NCI-H1694 treated with DMSO at 0.1 percent for 48 hours (cell line): ENCODE measurements at places on chromosomes 5 and 9.
A peak's percentile ranks its signal among the peaks of the same experiment; 100 is the strongest.

DNA sequence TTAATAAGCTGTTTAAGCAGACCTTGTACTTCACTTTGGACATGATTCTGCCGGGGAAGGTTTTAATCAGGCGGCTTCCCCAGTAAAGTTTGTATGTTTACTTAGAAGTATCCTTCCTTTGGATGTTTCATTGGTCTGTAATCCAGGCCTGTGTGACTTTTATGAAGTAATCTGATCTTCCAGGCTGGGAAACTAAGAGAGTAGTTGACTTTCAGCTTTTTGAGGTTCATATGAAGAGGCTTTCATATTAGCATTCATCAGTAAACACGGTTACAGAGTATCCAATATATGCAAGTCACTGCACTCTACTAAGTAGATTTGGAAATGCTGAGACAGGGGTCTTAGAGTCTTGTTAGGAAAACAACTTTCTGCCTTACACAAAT lies 1.1 kb downstream of the DNAJC21 start:
- DNase-seq: no peak

DNA sequence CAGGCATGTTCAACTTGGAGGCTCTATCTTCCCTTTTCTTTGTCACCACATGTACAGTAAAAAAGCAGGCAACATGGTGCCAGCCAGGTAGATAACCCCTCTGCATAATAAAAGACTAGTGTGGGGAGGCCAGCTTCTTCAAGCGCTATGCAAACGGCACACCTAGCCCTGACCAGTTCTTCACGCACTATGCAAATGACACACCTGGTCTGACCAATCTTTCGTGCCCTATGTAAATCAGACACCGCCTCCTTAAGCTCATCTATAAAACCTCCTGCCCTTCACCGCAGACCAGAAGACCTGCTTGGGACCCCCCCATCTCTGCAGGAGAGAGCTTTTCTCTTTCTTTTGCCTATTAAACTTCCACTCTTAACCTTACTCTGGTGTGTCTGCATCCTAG lies 28.1 kb upstream of the UGCG start:
- no peak for DNase-seq

DNA sequence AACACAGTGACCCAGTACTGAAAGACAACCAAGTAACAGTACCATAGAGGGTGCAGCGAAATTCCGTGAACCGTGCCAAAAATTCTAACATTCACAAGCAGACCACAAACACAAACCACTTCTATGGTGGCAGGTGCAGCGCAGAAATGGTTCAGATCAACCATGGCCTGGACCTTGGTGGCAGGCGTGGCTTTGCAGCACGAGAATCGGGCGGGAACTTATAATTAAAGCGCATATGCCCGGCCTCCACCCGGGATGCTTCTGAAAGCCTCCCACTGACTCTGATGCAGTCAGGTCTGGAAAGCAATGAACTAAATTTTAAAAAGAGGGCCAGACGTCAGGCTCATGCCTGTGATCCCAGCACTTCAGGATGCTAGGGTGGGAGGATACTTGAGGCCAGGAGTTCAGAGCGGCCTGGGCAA lies 68.0 kb upstream of the TBC1D9B start:
- no peak for DNase-seq

DNA sequence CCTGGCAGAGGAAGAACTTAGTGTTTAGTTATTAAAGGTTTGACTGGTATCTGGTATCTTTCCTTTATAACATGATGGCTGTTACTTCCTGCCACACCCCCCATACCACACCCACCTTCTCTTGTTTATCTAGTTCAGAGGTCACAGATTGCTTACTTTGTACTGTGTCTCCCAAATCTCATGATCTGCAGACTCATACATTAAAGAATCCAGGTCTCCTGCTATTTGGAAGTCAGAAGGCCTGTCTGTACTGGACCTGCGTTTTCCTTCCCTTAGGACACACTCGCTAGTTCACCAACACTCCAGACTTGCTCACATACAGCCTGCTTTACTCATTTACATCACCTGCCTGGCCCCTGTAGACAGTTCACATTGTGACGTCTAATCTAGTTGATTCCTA lies 39.3 kb downstream of the NUDT12 start:
- no peak for DNase-seq

DNA sequence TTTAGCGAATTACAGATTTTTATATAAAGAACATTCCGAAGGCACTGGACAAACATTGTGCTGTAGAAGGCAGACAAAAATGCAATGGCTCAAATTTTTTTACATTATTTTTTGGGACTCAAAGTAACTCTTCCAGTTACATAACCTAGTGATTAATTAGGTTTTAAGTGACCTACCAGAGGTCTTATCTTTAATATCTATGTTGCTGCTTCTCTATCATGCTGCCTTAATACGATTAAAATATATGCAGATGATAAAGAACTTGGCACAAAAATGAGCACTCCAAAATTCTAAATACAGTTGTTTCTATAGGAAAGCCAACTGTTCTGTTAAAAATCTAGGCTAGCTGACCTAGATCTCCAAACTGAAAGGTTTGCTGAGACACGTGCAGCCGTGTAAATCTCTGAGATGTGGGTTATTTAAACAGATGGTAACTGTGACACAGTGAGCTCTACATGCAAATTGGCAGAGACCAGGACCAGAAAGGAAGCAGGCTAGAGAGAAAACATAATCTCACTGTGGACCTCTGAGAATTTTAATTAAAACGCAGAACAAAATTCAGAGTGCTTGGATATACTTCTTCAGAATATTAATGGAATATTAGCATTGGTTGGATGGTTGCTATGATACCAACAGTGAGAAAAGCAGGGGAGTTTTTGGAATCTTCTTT lies 56.2 kb downstream of the CAMK4 start:
- DNase-seq: peak; percentile 80

DNA sequence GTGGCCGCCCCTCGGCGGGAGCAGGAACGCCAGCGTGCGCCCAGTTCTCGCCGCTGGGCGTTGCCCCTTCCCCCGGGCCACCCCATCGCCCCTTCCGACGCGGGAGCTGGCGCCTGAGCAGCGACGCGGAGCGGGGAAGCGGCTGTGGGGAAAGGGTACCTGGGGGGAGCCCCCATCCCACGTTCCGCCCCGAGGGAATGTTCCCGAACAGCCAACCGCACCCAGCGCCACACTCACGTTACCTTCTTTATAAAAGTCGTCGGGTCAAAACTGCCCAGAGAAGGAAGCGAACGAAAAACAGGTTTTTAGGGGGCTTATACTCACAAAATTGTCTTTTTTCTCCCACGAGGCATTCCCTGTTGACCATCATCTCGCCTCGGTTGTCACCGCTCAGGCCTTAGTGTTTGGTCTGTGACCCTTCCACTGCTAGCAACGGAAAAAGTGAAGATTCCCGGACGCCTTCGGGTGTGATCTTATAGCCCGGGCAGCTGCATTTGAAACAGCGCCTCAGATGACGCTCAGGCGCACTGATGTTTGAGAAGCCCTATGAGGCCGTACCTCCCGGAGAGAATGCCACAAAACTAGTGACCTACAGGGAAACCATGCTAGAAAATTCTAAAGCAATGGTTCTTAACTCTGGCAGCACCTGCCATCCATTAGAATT lies 475 bp upstream of the GOLM1 start:
- DNase-seq: no peak

DNA sequence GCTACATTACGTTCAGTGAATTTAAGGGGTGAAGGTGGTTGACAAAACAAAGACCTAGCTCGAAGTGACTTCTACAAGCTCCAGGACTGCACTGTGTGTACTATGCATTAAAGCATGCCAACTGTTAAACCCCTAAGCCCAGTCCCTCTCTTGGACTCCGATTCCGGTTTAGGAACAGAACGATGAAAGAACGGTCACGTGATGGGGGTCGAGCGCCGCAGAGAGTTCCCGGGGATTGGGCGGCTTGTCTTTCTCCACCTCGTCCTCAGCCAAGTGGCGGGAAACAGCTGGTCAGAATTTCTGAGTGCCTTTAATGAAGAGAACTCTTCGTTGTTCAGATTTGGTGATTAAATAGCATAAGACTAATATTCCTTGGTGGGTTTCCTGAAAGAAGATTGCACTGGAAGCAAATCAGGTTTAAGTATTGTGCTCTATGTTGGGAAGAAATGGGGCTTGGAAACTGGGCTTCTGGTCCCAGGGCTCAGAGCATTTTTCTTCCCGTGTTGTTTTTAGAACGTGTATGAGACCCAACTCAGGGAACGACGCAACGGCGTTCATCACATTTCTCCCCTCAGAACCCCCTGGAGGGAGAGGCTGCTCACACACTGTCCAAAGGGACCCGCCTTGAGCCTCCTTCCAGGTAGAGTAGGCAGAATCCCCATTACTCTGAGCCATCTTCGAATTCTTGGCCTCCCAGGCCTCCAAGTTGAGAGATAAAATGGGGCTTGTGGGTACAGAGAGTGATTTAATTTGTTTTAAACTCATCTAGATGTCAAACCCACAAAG lies 25.3 kb downstream of the IRX2 start:
- no peak for DNase-seq

GRCh38 chr5:177530638-177531037 lies 13.9 kb upstream of the DDX41 start:
- no peak for DNase-seq

GRCh38 chr9:126395439-126396212 lies 69.0 kb downstream of the MVB12B start:
- DNase-seq: no peak

DNA sequence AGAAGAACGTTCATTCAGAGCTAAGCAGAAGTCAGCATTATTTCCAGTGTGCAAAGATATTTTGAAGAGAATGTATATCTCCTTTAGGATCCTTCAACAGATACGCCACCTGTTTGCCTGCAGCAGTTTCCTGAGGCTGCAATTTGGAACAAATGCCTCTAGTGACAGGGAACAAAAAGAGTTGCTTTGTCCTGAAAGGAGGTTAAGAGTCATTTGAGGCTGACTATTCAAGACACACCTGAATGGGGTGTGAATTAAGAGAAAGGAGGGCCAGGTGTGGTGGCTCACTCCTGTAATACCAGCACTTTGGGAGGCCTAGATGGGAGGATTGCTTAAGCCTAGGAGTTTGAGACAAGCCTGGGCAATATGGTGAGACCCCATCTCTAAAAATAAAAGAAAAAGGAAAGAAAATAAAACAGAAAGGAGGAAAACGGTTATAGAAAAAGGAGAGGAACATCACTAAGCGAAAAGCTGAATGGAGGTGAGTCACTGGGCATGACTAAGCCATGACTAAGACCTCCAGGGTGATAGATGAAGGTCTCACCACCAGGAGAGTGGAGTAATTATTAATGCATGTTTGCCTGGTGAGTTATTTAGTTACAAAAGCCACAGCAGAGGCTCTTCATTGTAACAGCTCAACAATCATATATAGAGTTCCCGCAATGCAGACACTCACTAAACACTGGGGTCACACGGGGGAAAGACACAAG lies 255.2 kb upstream of the TNC start:
- DNase-seq: no peak

GRCh38 chr5:10635867-10636350 lies 72.0 kb downstream of the ANKRD33B start:
- no peak for DNase-seq

GRCh38 chr5:72378639-72379289 lies 58.6 kb downstream of the PTCD2 start:
- peak; percentile 30 for DNase-seq

- DNase-seq: no peak
Observed at GRCh38 chr5:5192681-5193080, 52.6 kb downstream of the ADAMTS16 start.

GRCh38 chr9:95574176-95574575 lies 57.4 kb upstream of the PTCH1 start:
- peak; percentile 2 for DNase-seq

DNA sequence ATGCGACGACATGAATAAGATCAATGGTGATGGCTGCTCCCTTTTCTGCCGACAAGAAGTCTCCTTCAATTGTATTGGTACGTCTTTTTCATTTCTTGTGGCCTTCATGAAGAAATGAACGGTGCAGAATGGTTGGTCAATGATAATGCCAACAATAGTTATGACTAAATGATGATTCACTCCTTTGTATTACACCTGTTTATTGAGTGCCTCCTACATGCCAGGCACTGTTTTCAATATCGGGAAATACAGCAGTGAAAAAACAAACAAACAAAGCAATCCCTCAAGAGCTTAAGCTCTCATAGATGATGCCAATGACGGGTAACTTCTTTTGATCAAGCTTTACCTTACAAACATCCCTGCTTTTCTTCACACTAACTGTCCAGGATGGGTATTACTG lies 117.7 kb downstream of the PAPPA start:
- no peak for DNase-seq

GRCh38 chr9:131732636-131733289 lies 7.1 kb downstream of the RAPGEF1 start:
- no peak for DNase-seq

- no peak for DNase-seq
Observed at GRCh38 chr5:63805151-63805550, 157.1 kb downstream of the HTR1A start.

DNA sequence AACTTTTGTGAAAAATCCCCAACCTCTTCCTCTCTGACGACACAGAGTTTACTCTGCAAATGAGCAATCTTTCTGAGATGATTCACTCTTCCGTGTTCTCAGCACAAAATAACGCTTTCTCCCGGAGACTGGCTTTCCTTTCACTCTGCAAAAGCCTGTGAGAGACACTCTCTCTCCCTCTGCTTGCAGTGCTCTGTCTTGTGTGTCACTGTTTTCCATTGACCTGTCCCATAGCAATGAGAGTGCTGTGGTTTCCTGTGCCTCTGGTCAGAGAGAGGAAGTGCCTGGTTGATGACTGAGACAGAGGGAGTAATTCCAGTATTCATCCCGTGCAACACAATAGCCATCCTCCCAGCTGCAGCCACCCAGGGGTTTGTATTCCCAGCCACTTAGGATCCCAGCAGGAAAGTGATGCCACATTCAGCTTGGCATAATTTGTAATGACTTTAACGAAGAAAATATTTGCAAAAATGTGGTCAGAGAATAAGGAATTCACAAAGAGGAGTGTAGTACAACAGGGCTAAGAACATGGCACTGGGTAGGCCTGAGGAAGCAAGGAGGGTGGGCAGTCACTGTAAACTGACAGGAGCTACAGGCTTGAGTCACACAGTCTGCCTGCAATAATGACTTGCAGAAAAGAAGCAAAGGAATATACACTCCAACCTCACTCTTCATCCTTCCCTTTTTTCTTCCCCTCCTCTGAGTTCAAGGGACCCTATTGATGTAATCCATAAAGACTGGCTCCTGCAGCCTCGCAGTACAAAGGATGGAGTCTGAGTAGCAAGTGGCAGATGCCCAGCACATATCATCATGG lies 463.5 kb upstream of the RGMB start:
- no peak for DNase-seq

DNA sequence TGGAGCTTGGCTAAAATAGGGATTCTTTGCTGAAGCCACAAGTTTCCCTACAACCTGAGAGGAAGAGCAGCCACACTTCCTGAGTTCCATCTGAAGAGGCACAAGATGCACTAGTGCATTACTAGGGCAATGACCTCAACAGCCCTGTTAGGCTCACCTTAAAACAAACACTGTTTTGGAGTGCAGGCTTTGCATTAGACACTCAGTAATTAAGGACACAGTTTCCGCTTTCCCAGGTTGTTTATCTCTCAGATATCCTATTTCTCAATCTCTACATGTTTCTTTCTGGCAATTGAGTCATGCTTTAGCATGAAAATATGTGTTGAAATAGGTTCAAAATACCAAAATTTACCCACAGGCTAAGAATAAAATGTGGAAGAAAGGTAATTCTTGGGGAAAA lies 34.2 kb downstream of the EMB start:
- no peak for DNase-seq

GRCh38 chr9:112239284-112239683 lies 64.2 kb upstream of the SUSD1 start:
- DNase-seq: no peak
